ENCODE measurements at places on chromosomes 2 and 18.

- DNase-seq = no peak
Observed at GRCh38 chr2:236047886-236048540, 120.2 kb downstream of the GBX2 start.

DNA sequence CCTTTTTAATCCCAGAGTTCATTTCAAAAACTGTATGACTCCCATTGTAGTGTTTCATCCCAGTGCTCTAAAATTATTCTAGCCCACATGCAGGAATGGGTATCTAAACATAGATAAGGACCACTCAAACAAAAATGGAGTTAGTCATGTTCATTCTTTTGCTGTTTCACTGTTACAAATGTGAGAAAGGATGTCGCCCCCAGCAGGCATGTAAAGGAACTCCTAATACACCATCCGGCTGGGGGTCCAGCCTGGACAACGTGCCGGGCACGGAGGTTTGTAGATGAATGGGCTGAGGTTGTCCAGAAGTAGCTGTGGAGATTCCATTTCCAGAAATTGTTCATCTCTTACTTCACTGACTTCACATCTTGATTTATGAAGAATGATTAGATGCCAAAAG lies 101.9 kb upstream of the RAB12 start:
- DNase-seq = no peak

- DNase-seq = no peak
Observed at GRCh38 chr2:152861349-152861942, 143.0 kb downstream of the ARL6IP6 start.

DNA sequence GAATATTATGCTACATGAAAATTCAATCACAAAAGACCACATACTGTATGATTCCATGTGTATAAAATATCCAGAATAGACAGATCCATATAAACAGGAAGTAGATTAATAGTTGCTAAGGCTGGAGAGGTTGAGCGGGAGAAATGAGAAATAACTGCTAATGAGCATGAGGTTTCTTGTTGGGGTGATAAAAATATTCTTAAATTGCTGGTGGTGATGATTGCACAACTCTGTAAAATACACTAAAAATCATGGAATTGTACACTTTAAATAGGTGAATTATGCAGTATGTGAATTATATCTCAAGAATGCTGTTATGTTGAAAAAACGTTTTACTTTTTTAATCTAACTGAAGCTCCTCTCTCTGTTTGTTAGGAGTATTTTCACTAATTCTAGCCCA lies 101.8 kb upstream of the CREB1 start:
- no peak for DNase-seq

DNA sequence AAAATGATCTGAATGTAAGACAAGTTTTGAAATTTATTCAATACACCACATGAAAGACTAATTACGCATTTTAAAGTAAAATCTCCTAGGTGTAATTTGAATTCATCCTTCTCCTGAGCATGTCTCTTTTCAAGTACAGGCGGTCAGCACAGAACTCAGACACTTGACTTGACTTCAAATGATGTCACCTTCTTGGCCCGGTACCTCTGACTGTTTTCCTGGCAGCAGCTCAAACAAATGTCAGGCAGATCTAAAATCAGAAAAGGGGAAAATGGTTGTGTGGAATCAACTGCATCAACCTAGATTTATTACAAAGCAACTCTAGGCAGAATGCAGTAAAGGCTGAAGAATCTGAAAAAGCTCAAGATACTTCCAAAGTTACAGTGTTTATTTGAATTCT lies 11.4 kb upstream of the PROKR1 start:
- DNase-seq = no peak

DNA sequence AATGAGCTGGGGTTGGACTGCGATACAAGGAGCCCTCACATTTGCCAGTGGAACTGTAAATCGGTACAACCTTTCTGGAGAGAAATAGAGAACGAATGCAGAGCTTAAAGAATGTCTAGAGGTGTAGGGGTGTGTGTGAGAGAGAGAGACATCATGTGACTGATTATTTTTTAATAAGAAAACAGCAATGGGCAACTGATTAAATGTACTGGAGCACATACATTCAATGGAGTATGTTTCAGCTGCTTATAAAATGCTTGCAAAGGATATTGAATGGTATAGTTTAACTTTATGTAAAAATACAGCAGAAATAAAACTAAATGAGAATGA lies 391 bp upstream of the TMEM17 start:
- DNase-seq = no peak

DNA sequence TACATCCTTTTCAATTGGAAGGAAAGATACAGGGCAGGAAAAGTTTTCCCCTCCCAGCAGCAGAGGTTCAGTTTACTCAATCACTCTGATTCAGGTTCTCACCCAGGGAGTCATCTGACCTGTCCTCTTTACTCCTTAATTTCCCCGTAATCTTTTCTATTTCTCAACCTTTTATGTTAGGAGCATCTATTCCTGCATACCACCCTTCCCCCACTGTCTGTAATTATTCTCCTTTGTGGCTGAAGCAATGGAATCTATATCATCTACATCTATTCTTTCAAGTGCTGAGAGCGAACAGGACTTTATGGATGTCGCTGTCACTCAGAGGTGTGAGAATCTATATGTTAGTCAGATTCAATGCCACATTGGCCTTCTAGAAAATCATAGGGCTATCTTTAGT lies 175.2 kb downstream of the NOL4 start:
- DNase-seq = no peak

DNA sequence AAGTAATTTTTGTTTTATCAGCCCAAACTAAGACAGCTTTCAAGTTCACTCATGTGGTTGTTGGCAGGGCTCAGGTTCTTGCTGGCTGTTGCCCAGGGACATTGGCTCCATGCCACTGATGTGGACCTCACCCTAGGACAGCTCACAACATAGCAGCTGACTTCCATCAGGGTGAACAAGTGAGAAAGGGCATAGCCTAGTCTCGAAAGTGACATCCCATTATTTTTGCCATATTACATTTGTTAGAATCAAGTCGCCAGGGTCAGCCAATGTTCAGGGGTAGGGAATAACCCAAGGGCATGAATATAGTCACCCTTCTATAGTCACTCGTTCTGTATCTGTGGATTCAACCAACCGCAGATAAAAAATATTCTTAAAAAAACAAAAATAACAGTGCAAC lies 10.7 kb upstream of the CWC22 start:
- DNase-seq = no peak

- DNase-seq = no peak
Observed at GRCh38 chr2:188869550-188869949, 104.6 kb upstream of the COL3A1 start.

GRCh38 chr2:158507141-158507540 lies 50.4 kb downstream of the PKP4 start:
- DNase-seq = no peak

DNA sequence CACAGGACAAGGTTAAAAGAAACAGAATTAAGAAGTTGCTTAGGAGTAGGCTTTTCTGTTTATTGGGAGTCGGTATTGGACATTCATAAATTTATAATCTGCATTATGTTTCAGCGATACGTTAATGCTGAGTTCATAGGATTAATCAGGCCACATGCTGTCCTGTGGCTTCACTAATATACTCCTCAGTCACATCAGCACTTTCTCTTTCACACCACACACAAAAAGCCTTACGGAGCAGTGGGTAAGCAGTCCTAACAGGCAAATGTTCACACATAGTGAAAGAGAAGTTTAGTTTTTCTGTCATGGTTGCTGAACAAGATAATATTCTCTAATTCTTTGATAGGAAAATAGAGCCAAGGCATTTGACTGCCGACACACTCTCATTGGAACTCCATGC lies 411.7 kb upstream of the RAB12 start:
- no peak for DNase-seq

GRCh38 chr18:32822197-32822596 lies 49.4 kb upstream of the KLHL14 start:
- no peak for DNase-seq

- DNase-seq = no peak
Observed at GRCh38 chr2:239726091-239726591, 299.0 kb downstream of the NDUFA10 start.

DNA sequence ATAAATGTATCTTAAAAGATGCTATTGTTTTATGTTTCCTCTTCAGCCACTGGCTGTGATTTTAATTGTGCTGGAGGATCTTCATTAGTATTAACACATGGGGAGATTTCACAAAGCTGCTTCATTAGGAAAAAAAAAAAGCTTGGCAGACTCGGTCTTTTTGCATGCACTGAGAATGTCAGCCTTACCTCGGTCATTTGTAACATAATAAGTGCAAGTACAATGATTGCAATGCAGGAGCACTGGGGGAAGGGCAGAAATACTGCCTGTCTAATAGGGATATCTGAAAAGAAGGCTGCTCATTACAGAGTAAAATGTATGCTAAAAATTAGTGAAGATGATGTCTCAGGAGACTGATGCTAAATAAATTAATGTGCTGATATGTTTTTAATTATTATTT lies 1.3 kb upstream of the BAZ2B start:
- DNase-seq = no peak

DNA sequence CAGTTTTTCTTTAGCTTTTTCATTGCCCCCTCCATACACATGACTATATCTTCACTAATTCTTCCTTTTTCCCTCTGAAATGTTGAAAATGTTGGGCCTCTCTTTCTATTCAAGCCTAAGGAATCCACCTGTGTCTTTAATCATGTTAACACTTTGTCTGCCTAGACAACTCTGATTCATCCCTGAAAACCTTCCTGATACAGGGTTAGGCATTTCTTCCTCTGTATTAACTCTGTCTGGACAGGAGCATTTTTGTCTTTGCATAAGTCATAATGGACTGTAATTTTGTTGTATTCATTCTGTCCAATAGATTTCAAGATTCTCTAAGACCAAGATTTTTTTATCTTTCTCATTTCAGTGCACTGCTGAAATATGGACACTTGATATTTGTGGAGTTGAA lies 297.3 kb downstream of the IKZF2 start:
- DNase-seq = no peak

GRCh38 chr2:12821656-12822055 lies 104.9 kb downstream of the TRIB2 start:
- no peak for DNase-seq

GRCh38 chr2:85066006-85066740 lies 67.0 kb upstream of the TCF7L1 start:
- DNase-seq = no peak

GRCh38 chr2:143128681-143129580 lies at the start of gene ARHGAP15:
Gene ARHGAP15, plus strand, starts transcription at chr2:143129419.
- peak; percentile 21 for DNase-seq

DNA sequence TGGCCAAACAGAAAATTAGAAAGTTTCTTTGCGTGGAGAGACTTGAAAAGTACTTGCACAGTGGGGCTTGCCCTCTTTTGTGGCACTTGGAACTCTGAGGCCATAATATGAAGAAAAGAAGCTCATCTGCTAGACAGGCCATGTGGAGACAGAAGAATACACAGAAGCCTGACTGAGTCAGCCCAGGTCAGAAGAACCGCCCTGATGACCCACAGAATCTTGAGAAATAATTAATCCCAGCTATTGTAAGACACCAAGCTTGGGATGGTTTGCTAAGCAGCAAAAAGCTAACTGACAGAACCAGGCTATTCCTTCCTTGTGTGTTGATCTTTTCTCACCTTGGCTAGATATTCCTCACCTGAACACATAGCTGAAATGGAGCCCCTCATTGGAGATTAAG lies 33.7 kb downstream of the G6PC2 start:
- no peak for DNase-seq

DNA sequence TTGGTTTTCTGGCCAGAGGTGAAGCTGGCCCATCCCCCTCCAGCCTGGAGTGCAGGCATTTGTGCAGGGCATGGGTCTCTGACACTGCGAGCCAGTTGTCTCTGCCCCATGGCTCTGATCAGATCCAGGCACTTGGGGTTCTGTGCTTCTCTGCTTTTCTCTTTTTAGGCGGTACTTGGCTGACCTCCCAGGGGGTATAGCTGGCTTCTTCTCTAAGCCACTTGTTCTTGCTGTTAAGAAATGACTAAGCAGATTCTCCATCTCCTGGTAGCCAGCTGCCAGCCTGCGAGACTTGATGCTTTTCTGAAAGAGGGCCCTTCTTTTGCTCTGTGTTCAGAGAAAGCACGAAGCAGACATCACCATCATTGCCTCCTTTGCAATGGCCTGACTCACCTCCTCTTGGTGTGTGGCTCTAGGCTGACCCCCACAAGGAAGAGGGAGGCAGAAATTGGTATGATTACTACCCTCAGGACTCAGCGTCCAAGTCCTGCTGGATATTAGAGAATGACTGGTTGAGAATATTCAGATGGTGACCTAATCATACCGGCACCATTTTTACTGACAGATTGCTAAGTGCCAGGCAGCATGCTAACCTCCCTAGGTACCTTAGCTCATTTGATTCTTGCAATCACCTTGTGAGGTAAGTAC lies 32.7 kb downstream of the TNP1 start:
- no peak for DNase-seq

GRCh38 chr2:161415987-161416707 lies at the start of gene TBR1:
Gene TBR1, plus strand, starts transcription at chr2:161416297. Its CDS starts 114 bp downstream, at chr2:161416411.
- no peak for DNase-seq

DNA sequence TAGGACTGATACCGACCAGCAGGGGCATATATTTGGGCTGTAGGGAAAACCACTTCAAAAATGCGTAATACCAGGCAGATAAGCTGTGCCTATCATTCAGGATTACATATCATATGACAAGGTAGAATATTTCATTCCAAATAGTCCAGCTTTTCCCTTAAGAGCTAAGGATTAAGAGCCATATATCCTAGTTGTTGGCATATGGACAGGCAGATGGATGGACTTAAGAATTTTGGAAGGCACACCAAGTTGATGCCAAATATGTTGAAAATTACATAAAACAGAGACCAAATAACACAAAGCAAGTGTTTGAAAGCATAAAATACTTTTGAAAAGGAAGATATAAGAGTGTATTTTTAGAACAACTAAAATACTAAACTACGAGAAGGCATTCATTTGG lies 52.1 kb downstream of the LRRTM4 start:
- DNase-seq = no peak
